ENCODE measurements at places on chromosomes 3 and 15.

GRCh38 chr15:65907661-65908060 is 38.4 kb downstream of the RAB11A start:
- DNase-seq = no peak

DNA sequence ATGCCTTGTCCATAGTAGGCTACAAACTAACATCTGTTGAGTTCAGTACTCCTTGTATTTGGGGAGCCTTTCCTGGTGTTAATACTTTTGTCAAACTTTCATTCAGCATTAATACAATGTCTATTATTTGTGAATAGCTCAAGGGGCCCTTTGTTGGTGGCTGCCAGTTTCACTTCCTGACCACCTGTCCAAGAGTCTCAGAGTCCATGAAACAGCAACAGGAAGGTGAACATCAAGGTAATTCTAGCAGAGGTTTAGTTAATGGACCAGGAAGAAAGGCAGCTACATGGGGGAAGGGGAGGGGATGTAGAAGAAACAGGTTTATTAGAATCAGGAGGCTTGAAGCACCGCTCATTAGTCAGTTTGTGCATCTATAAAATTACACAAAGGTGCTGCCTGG is 386.9 kb downstream of the PDCD6IP start:
- no peak for DNase-seq

DNA sequence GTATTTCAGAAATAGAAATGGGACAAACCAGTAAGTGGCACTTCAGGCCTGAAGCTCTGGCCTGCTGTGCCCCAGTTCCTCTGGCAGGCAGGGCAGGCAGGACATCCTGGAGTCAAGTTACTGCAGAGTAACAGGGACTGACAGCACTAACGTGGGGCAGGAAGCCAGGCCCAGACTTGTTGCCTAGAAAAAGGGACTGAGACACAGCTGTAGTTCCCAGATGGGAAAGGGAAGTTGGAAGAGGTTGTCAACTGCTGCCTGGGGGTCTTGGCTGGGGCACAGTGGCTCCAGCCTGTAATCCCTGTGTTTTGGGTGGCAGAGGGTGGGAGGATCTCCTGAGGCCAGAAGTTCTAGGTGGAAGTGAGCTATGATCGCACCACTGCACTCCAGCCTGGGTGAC is 171.9 kb downstream of the FMN1 start:
- no peak for DNase-seq

DNA sequence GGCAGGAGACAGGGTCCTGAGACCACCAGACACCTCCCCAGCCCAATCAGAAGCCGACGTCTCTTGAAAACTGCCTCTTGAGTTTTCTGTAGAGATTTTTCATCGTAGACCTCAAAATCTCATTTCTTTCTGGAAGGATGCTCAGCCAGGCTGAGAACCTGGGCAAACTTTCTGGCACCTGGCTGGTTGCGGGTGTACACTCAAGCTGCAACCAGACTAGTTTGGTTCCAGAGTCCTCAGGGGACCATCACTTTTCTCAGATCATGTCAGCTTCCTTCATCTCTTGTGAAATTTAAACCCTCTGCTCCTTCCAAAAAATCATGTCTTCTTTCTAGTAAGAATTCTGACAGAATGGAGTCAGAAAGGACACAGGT is 45.1 kb downstream of the CMTM7 start:
- no peak for DNase-seq

- DNase-seq = no peak
Observed at GRCh38 chr3:27176256-27176655, 192.9 kb downstream of the NEK10 start.

GRCh38 chr15:72927451-72927850 is 124.8 kb upstream of the NEO1 start:
- no peak for DNase-seq

- DNase-seq = no peak
Observed at GRCh38 chr15:77029166-77030047, 34.5 kb downstream of the PSTPIP1 start.

All from ovary (tissue), 10 donors.